Keratinocyte (primary cell): ENCODE measurements at places on chromosomes 16 and 17. TPM values are rescaled to one million over a fixed set of nuclear protein-coding genes. Genes with fewer than 3 reads are reported as not detected.

Gene NT5C
- polyA plus RNA-seq = 29.9 to 38.1 TPM (median 38.0 TPM) in 3 replicates

Gene HOXB9
- polyA plus RNA-seq = 0.03 TPM in 1 of 3 replicates, not detected in the others

Gene TMEM238L
- polyA plus RNA-seq = 0.26 TPM in 1 of 3 replicates, not detected in the others

Gene DPEP3
- 0.04 TPM in 1 of 3 replicates, not detected in the others for polyA plus RNA-seq

DNA sequence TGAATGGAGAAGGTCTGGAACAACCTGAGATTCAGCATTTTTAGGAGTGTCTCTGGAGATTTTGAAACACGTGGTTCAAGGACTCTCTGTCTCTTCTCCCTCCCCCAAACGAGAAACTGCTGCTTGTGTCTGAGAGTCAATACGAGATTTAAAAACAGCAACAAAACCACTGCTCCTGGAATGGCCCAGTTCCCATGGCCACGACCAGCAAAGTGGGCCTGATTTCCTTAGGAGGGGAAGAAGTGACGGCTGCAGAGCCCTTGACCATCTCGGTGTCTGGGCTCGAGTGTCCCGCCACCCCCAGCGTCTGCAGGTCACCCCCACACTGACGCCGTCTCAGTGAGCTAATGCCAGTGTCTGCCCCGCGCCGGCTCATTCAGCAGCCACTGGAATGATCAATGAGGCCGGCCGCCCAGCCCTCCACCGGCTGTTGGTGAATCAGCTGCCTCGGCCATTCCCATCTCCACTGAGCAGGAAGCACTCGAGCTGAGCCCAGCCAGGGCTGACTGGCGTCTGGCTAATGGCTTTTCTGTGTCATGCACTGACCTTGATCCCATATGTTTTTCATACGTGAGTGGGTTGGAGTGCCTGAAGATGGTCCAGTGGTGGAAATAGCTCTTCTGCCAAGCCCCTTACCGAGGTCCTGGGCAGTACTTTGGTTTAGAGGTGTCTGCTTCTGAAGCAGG lies 151.8 kb downstream of the PITPNC1 start:
- H3K4me3 ChIP-seq = no peak overlapping the region
- peaks cover 2% of the 10 kb centered on the region for H3K36me3 ChIP-seq
- no peaks in the 10 kb centered on the region for H3K4me1 ChIP-seq
- no peaks in the 10 kb centered on the region for H3K27me3 ChIP-seq
- no peak for DNase-seq

DNA sequence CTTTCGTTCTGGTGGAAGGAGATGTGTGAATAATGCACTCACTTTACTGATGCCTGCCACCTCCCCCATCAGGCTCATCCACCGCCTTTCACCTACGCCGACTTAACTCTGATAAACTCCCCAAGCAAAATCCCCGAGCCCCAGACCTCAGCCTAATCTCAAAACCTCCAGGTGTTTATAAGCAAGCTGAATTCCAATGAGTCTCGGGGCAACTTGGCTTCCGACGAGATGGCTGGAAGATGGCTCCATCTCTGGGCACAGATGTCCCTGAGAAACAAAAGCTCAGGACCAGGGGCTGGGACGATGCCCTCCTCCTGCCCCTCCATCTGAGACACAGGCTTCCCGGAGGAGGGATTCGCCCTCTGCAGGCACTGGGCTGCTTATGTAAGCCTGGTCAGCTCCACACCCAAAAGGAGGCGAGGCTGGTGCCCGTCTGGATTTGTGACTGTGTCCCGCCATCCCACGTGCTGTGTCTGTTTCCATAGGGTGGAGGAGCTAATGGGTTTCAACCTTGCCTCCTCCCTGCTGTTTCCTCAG lies 386.4 kb upstream of the TNRC6C start:
- no peak overlapping the region for H3K27ac ChIP-seq
- H3K36me3 ChIP-seq = no peaks in the 10 kb centered on the region
- no peaks in the 10 kb centered on the region for H3K4me1 ChIP-seq
- H3K27me3 ChIP-seq = peaks cover 51% of the 10 kb centered on the region
- no peak overlapping the region for H3K4me3 ChIP-seq
- DNase-seq = no peak
